ENCODE measurements at places on chromosomes 1 and 21.

DNA sequence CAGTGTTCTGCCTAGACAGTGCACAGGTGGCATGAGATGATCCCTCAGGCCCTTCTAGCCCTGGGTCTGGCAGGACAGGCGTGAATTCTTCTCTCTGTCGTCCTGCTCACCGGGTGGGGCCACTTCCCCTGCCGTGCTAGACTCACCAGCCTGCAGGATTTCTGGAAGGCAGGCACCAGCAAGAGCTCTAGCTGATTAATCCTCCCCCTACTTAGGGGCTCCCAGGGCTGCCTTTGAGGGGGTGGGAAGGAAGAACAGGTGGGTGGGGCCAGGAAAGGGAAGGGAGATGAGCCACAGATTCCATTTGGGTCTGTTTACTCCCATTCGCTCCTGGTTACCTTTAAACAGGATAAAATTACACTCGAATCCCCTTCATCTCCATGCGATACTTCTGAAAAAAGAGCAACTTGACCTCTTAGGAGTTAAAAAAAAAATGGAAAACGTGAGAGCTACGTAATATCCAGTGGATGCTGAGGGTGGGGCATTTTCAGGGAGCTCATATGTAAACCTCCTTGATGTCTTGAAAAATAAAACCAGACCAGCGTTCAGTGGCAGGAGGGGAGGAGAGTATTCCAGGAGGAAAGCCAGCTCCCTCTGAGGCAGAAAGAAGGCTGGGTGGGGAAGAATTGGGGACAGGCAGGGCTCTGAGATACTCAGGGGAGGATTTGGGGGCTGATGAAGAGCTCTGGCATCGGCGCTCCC lies 665.5 kb downstream of the PTPRU start:
- DNase-seq: no peak

DNA sequence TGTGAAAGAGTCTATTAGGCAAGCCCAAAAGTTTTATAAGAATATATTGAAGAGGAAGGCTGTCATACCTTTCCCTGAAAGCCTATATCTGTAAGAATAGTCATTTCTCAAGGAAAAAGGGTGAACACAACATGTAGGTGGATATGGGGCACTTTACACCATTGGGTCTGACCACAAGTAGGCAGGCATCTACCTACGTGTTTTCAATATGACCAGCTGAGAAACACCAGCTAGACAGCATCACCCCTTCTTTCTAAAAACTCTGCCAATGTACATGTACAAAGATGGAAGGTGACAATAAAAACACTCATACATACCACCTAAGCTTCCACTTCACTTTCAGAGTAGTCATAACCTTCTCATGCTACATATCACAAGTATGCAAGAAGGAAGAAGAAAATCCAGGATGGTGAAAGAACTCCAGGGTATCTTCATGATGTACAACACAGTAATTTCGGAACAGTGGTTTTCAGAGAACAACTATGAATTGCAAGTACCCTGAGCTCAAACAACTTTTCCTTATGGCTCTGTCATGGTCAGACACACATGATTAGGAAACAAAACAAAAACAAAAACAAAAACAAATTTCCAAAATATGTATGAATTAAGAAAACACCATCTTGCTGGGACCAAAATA lies 98.5 kb upstream of the ADGRL2 start:
- no peak for DNase-seq

GRCh38 chr1:160961419-160961818 lies 6.8 kb upstream of the ITLN2 start:
- no peak for DNase-seq

- DNase-seq: no peak
Measured at GRCh38 chr1:83692524-83693381, 306.2 kb downstream of the TTLL7 start.

Measured in AG10803 (cell line).